Stimulated activated CD8-positive, alpha-beta memory T cell treated with anti-CD3 and anti-CD28 coated beads, Interleukin-4, amount 100 ng/mL, for 1 hour (primary cell): ENCODE measurements at places on chromosomes 3 and 15.

DNA sequence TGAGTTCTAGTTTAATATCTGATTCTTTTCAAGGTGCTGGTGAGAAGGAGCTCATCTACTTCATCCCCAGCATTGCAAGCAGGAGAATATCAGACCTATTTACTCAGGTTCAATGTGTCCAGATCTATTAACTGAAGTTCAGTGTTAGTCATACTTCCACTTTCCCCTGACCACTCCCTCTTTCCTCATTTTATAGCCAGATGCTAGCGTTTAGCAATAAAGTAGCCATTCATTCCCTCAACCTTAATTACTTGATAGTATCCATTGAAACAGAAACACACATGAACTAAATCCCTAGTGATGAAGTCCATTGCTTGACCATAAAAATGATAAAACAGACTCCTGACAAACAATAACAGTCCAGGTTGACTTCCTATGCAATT is 60.0 kb downstream of the RPL22L1 start:
- DNase-seq, result no peak

- DNase-seq, result no peak
Observed at GRCh38 chr3:76657909-76658308, 382.0 kb upstream of the ROBO2 start.

DNA sequence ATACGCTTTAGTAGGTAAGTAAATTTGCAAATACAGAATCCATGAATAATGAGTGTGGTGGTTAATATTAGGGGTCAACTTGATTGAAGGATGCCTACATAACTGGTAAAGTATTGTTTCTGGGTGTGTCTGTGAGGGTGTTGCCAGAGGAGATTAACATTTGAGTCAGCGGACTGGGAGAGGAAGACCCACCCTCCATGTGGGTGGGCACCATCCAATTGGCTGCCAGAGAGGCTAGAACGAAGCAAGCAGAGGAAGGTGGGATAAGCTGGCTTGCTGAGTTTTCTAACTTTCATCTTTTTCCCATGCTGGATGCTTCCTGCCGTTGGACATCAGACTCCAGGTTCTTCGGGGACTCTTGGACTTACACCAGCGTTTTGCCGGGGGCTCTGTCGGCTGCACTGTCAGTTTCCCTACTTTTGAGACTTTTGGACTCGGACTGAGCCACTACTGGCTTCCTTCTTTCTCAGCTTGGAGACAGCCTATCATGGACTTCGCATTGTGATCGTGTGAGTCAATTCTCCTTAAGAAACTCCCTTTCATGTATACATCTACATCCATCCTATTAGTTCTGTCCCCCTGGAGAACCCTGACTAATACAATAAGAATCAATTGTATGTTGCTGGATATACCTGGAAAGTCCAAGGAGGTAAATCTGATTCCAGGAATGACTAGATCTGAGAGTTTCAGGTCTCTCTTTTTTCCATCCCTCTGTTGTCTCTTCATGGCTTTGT is 25.8 kb upstream of the NEDD4 start:
- no peak for DNase-seq

DNA sequence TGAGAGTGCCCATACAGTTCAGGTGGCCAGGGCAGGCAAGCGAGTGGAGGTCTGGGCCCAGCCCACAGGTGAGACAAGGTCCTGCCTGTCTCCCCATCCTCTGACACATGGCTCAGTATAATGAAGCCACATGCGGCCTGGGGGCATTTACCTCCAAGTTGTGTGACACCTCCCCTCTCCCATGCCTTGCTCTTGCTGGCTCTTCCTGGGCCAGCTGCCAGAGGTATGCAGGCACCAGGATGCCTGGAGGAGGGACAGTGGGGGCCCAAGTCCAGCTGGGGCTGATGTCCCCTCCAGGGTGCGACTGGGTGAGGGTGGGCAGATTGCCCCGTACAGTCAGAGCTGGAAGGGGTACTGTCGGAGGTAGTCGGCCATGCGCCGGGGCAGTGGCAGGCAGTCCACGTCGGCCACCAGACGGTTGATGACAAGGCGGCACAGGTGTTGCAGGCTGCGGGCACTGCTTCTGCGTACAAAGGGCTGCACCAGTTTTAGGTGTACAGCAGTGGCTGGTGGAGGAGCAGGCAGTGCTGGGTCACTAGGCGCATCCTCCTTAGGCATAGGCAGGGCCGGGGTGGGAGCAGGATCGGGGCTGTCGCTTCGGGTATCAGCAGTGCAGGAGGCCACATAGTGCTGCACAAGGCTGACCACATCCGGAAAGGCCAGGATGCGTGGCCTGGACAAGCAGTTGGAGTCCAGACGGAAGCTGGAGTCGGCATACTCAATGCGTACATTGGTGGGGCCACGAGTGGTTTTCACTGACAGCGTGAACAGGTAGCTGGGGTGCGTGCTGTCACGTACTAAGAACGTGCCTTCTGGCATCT is 4.1 kb downstream of the CISH start:
- no peak for DNase-seq

DNA sequence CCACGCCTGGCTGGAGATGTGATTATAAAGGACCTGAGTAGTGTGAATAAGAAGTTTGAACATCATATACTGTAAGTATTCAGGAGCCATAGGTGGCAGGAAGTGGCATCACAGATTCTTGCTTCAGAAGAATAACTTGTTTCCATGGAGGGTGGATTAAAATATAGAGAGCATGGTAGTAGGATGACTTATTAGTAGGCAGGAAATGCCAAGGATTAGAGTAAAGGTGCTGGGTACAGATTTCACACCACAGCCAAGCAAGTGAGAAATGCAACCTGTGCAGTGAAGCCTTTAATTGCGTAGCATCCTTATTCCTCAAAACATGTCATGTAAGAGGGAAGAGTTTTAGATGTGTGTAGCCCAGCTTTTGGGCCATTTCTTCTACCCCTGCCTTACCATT is 30.8 kb downstream of the IFT122 start:
- no peak for DNase-seq

- DNase-seq, result no peak
Observed at GRCh38 chr3:45499529-45499928, 95.0 kb upstream of the LIMD1 start.

GRCh38 chr3:54213907-54214306 is 91.6 kb downstream of the CACNA2D3 start:
- no peak for DNase-seq

GRCh38 chr3:197516517-197516889 is 39.3 kb downstream of the BDH1 start:
- no peak for DNase-seq

- DNase-seq, result no peak
Observed at GRCh38 chr15:57138349-57138788, 219.9 kb downstream of the TCF12 start.

- no peak for DNase-seq
Observed at GRCh38 chr3:120726791-120727190, 15.5 kb downstream of the RABL3 start.

GRCh38 chr3:52983336-52983807 is 62.5 kb downstream of the SFMBT1 start:
- DNase-seq, result peak; percentile 19

GRCh38 chr3:43104660-43105595 is 951 bp downstream of the POMGNT2 start:
- no peak for DNase-seq

- no peak for DNase-seq
Observed at GRCh38 chr15:44738340-44738984, 2.1 kb downstream of the TRIM69 start.

DNA sequence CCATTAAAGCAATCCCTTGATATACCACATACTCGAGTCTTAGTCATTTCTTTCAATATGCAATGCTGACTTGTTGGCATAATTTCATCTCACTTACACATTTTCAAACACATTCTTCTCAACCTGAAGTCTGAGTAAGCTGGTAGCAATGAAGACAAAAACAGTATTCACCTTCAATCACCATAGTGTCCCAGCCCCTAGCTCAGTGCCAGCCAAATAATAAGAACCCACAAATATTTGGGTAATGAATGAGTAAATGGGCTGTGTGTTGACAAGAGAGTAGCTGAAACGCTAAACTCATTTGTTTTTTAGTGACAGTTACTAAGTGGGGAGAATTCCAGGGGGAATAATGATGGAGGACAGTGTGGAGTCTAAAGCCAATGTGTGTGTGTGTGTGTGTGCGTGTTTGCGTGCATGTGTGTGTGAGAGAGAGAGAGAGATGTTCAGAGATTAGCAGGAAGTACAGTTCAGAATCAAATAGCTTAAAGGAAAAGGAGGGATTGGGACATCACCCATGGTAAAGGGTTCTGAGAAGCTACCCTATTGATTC is 165.7 kb downstream of the GAP43 start:
- no peak for DNase-seq
